ENCODE measurements at places on chromosomes 2 and 18.

DNA sequence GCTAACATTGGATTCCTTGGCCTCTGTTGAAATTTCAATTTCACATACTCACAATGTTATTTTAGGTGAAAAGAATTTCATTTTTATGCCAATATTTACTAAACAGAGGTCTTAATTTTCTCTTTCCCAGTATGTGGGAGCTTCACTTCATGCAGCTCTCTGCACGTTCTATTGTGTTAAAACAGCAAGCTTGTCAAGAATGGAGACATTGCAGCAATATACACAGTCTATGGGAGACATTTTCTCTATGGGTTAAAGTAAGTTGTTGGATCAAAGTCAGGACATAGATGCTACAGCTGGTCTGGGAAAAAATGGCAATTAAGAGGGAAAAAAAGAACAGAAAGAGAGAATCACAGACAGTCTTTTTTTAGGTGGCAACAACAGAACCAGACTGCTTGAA lies 70.4 kb upstream of the ARHGAP15 start:
- no peak for DNase-seq

GRCh38 chr2:241814393-241814642 lies 5.3 kb downstream of the NEU4 start:
- no peak for DNase-seq

DNA sequence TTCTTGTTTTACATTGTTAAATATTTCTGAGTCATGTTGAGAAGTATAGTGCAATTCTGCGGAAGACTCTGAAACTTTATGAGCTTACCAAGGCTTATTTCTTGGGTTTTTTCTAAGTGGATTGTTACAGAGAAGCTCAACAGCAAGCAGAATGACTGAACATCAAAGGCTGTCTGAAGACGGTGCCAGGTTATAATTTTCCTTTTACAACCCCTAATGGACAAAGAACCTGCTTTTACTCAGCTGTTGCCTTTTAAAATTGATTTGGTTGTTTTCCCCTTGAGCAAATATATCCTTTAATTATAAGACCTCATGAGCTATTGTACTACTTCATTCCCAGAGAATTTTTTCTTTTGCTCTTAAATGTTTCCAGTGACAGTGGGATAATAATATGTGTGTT lies 41.6 kb downstream of the LAMA3 start:
- DNase-seq, result no peak

- no peak for DNase-seq
These were observed 129.8 kb downstream of the HNMT start for GRCh38 chr2:138094031-138094430.

GRCh38 chr18:9827211-9827792 lies 58.5 kb upstream of the TXNDC2 start:
- no peak for DNase-seq

DNA sequence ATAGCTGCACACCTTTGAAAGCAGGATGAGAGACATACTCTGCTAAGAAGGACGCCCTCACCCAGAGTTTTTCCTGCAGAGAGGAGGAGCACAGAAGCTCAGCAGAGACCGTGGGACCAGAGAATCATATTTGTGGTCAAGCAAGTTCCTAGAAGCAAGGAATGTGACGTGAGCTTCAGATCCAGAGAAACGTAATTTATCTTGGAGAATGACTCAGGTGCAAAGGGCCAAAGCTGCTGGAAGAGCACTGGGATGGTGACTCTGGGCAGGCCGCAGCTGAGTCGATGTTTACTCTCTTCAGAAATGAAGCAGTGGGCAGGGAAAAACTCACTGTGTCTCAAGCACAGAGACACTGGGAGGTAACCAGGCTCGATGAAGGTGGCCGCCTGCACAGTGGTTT lies 50.1 kb upstream of the IGFBP2 start:
- DNase-seq, result peak; percentile 19

DNA sequence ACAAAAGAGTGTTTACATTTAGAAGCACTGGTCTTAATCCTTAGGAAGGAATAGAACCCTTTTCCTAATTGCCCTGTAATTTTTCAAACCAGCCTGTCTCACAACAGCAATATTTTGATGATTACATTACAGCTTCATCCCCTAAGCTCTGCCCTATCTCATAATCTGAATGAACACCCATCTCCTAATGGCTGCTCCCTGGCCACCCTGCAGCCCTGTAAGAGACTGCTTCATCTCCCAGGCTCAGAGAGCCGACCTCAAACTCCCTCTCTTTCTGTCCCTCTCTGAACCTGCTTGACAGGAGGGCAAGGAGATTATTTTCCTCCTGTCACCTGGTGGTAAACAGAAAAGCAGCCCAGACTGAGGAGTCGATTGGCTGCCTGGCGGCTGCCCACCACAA lies 107.8 kb downstream of the MAIP1 start:
- no peak for DNase-seq

- no peak for DNase-seq
These were observed 17.6 kb downstream of the ALMS1 start for GRCh38 chr2:73403237-73403636.

DNA sequence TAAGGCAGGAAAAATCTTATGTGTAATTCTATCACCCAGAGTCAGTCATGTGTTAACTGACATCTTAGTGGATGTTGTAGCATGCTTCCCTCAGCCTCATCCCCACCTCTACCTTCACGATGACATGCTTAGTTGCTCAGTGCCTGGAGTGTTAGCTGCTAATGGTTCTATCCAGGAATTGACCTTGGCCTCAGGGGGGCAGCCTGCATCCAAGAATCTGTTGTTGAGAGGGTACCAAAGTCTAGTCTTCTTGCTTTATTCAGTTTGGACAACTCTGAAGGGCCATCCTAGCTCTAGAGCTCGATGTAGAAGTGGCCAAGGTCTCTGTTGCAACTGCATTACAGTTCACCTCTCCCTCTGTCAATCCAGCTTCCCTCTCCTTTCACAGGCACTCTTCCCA lies 61.2 kb downstream of the ACYP2 start:
- DNase-seq, result peak; percentile 28

- no peak for DNase-seq
These were observed 41.5 kb upstream of the OTOS start for GRCh38 chr2:240182001-240182400.

DNA sequence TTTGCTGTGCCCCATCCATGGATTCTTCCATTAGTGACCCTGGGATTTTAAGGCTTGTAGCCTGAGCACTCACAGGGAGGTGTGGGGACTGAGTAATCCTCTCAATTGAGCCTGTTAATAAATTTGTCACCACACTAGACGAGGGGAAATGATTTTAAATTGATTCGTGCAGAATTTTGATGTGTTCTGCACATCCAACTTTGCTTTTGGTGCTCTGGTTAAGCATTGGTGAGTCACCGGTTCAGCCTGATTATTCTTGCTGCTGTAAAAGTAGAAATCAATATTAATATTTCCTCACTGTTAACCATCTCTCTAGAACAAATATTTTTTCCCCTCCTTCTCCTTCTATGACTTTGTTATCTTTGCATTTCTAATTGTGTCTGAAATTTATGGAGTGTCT lies 482.0 kb downstream of the TSN start:
- DNase-seq, result no peak

DNA sequence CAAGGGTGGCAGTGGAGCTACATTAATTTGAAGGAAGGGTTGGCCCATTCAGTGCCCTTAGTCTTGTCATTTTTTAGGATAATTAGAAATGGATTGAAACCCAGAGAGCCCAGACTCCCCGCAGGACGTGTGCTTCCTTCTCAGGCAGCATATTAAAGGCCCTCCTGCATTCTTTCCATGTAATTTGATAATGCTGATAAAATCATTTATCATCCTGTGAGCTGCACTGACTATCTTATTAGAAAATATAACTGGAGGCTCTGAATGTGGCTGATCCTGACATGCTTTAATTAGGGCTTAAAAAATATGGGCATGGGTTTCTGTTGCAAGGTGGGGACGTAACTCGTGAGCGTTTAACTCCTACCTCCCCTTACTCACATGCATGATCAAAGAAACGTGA lies 148.1 kb downstream of the ACKR3 start:
- DNase-seq, result no peak

DNA sequence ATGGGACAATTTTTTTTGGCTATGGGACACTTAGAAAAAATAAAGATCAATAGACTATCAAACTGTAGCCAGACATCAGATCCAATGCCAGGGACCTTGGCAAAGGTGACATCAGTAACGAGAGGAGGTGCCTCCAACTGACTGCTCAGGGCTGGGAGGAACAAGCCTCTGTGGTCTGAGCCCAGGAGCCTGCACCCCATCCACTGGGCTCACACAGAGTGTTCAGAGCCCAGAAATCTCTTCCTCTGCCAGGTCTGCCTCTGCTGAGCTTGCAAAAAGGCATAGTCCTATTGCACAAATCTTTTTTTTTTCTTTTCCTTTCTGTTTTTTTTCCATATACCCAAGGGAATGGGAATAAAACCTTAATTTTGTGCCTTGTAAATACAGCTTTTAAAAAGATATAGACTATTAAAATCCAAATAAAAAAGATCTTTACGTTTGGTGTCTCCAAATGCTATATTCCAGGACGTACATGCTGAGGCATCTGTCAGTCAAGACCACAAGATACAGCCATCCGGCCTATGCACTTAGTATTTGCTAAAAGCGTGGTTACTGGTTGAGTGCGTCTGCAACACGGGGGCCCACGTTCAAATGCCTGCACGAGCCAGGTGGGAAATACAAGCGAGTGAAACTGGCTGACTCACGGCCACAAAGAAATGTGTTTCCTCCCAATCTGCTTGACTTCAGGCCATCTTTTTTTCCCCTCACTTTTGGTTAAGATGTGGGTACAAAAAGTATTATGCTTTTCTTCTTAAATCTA lies 7.8 kb upstream of the ARHGAP25 start:
- DNase-seq, result no peak

GRCh38 chr2:224060783-224061482 lies 21.8 kb upstream of the SERPINE2 start:
- no peak for DNase-seq

DNA sequence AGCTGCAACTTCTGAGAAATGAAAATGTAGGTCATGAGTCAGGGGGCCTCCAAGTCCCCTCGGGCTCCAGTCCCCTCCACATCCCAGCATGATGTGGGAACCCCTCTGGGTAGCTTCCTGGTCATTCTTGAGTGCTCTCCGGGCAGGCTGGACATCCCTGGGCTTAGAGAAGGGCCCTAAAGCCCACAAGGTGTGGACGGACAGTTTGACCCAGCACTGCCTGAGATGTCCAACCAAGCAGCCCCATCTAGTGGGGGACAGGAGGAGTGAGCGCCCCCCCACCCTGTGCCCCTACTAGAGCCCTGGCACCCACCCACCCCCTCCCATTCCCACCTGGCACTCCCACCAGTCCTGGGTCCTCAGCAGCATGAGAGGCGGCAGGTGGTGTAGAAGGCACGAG lies 46.0 kb downstream of the CYP27C1 start:
- DNase-seq, result peak; percentile 44

DNA sequence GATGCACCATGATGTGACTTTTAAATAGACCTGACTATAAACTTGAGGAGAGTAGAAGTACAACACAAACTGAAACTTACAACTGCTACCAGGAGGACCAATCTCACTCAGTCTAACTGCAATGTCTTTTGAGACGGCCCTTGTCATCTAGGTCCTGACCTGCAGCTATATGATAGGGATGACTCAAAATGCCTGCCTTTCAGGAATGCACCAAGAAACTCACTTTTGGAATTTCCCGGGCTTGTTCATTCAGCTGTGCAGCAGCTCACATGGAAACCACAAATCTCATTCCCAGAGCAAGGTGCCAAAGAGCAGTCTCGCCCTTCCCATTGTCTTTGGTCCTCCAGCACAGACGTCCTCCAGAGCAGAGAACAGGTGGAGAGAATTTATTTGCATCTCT lies 113.7 kb downstream of the SPOPL start:
- DNase-seq, result no peak

GRCh38 chr2:15714609-15715008 lies 122.9 kb downstream of the DDX1 start:
- no peak for DNase-seq

GRCh38 chr2:233838251-233838650 lies 16.1 kb downstream of the HJURP start:
- DNase-seq, result no peak

- DNase-seq, result no peak
These were observed 160.8 kb upstream of the MAPRE2 start for GRCh38 chr18:34880403-34880802.

DNA sequence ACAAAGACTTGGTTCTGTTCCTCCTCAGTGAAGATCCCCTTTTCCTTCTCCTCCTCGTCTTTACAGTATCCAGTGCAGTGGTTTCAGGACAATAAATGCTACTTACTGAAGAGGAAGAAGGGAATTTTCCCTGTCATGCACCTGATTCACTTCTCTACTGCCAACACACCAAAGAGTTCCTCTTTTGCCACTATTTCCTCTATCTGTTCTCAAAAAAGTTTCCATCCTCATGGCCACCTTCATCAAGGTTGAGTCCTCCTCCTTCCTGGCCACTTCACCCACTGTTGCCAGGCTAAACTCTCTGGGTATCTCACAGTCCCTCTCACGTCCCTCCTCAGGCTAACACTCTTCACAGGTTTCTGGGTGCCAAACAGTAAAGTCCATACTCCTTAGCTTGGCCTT lies 41.7 kb downstream of the PLEKHM3 start:
- no peak for DNase-seq

DNA sequence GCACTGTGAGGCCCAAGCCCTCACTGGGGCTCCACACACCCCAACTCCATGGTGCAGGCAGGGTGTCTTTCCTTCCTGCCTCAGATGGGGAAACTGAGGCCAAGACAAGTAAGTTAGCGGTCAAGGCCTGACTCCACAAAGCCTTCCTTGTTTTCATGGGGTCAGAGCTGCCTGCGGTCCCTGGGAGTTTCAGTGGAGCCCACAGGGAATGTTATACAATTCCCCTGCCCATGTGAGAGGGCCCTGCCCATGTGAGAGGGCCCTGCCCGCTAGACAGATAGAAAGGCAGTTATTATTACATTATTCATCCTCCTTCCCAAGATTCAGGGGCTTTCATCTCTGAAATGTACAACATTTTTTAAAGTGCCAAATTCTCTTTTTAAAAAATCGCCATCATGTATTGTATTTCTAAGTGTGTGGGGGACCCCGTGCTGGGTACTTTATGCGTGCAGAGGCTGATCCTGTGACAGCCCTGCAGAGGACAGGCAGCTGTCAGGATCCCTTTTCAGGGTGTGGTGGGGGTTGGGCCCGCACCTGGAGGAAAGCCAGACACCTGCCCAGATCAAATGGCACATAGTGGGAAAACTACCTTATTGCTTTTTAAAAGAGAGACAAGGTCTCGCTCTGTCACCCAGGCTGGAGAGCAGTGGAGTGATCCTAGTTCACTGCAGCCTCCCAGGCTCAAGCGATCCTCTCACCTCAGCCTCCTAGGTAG lies 23.4 kb downstream of the FBLN7 start:
- no peak for DNase-seq

DNA sequence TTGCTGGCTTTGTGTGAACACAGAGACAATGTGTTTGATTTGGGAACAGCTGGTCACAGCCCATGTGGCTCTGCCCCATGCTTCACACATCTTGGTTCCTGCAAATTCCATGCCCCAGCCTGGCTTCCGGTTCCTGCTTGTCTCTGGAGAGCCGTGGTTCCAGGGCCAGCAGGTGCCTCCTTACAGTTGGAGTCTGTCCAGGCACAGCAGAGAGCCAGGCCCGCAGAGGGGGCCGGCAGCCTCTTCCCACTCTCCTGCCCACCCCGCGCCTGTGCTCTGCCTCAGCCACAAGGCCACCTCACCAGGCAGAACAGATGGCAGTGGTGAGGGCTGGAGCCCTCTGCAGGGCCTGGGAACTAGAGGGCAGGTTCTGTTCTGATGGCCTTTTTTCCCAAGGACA lies 81.5 kb downstream of the LDLRAD4 start:
- no peak for DNase-seq

GRCh38 chr2:215171151-215171550 lies 32.7 kb upstream of the ABCA12 start:
- DNase-seq, result no peak

Data from HT-29 (cell line).